ENCODE measurements at places on chromosomes 11 and 22. TPM values are rescaled to one million over a fixed set of nuclear protein-coding genes. Genes with fewer than 3 reads are reported as not detected.

Gene C1QTNF6
- total RNA-seq, result 14.8 TPM

Gene LINC01488
- not detected for total RNA-seq

DNA sequence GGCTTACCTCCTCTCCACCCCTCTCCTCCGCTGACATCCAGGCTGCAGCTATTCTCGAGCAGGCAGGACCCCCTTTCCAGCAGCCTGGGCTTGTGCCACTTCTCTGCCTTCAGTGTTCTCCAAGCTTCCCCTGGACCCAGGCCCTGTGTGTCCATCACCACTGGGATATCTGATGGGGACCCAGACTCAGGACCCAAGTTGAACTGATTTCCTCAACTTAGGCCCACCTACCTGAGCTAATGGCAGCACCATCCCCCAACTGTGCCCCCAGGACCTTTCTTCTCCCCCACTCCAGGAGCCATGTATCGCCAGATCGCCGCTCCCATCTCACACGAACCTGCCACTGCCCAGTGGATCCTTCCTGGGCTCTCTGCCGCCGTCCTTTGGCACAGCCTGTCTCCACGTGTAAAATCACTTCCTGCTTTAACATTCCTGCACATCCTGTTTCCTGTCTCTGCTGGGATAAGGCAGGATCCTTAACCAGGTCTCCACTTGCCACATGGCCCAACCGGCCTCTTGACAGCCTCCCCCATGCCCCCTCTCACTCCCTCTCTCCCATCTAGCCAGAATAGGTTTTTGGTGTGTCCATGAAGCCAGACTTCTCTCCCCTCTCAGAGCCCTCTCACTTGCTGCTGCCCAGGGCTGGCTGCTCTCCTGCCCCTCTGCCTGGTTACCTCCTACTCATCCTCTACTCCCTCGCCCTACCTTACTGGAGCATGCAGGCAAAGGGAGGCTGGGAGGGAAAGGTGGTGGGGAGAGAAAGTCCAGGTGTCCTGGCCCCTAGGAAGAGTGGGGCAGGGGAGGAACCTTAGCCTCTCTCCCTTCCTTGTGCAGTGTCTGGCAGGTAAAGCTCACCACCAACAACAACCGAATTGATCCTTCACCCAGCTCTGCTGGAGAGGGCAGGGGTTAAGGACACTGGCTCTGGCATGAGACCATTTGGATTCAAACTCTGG is 9.4 kb downstream of the SPATA19 start:
- H3K27me3 ChIP-seq, result no peaks in the 10 kb centered on the region
- H3K4me1 ChIP-seq, result no peaks in the 10 kb centered on the region
- H3K36me3 ChIP-seq, result no peaks in the 10 kb centered on the region
- H3K27ac ChIP-seq, result no peak overlapping the region

GRCh38 chr11:120197251-120197891 is 13.5 kb upstream of the OAF start:
- H3K27ac ChIP-seq, result no peak overlapping the region
- H3K27me3 ChIP-seq, result no peaks in the 10 kb centered on the region
- H3K36me3 ChIP-seq, result no peaks in the 10 kb centered on the region
- H3K4me3 ChIP-seq, result no peak overlapping the region

DNA sequence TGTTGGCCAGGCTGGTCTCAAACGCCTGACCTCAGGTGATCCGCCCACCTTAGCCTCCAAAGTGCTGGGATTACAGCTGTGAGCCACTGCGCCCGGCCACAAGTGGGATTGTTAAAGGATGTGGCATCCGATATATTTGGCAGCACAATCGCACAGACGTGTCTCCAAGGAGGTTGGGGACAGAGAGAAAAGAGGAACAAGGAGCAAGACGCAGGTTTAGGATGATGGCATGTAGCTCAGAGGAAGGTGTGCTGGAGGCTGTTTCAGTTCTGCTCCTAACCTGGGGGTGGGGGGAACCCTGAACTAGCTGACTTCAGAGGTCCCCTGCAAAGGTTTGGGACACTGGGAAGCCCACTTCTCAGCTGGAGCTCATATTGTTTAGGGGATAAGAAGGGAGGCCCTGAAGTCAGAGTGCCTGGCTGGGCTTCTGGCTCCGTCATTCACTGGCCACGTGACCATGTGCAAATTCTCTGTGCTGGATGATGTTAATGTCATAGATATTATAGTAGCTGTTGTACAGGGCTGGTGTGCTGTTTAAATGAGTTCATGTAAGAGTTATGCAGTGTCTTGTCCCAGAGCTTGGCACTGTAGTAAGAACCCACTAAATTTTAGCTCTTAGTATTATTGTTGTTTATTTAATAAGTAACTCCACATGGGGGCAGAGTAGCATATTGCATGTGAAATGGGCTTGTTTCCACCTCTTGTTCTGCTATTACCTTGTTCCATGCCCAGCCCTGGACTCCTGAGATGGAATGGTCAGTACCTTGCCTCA is 129.7 kb downstream of the ST3GAL4 start:
- no peak overlapping the region for H3K27ac ChIP-seq
- H3K27me3 ChIP-seq, result no peaks in the 10 kb centered on the region
- no peaks in the 10 kb centered on the region for H3K36me3 ChIP-seq
- no peak overlapping the region for H3K4me3 ChIP-seq

DNA sequence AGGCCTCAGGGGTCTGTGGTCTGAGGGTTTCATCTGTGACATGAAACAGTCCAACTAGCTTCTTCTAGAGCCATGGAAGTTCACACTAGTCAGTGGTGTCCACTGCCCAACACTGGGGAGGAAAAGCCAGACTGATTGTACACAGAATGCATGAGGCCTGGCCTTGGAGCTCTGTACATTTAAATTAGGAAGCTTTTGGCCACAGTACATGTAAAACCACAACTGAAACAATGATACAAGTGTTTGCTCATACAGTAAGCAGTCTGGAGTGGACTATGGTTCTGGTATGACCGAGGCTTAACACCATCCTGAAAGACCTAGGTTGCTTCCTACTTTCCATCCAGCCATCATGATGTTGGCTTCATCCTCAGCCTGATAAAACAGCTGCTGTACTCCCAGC is 73.8 kb upstream of the SESN3 start:
- H3K4me1 ChIP-seq, result no peaks in the 10 kb centered on the region
- H3K27ac ChIP-seq, result no peak overlapping the region
- H3K4me3 ChIP-seq, result no peak overlapping the region
- no peaks in the 10 kb centered on the region for H3K27me3 ChIP-seq
- no peak for DNase-seq
- H3K36me3 ChIP-seq, result no peaks in the 10 kb centered on the region

- no peaks in the 10 kb centered on the region for H3K27me3 ChIP-seq
- H3K4me1 ChIP-seq, result peaks cover 2% of the 10 kb centered on the region
- DNase-seq, result no peak
- H3K27ac ChIP-seq, result no peak overlapping the region
- no peak overlapping the region for H3K4me3 ChIP-seq
These were observed 29.7 kb upstream of the TMPRSS4 start for GRCh38 chr11:118046964-118047700.

Gene SYCE3
- 40.4 TPM for total RNA-seq

Gene TRIM51
- total RNA-seq, result not detected

Gene KCNK4
- total RNA-seq, result not detected

DNA sequence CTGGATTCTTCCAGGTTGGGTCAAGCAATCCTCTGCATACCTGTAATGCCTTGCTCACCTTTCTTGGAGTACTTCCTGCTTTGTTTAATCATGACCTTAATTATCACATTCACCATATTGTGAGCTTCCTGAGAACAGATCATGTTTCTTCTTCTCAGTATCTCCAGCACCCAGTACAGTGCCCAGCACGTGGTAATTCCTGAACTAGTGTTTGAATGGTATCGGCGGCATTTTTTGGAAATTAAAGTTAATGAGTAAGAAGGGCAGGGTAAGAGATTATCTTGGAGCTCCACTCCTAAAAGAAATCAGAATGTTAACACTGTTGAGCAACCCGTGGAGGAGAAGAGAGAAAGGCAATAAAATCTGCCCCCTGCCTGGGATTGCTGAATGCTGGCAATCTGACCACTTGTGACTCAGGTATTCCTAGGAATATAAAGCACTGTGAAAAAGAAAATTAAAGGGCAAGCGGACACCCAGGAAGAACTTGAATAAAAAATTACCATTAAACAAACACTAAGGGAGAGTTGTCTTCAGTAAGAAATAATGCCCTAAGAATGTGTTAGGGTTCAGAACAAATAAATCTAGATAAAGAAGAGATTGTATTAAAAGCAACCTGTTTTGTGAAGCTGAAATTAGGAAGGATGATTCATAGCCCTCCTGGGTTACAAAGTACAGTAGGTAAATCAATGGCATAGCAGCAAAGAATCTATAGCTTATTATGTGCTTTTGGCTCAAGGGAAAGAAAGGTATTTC is 92.9 kb downstream of the PDHX start:
- H3K36me3 ChIP-seq, result no peaks in the 10 kb centered on the region
- no peaks in the 10 kb centered on the region for H3K4me1 ChIP-seq
- no peak for DNase-seq

Gene TP53I11
- total RNA-seq, result 28.7 TPM

Gene OR6T1
- not detected for total RNA-seq

Gene HBD
- not detected for total RNA-seq

- H3K27me3 ChIP-seq, result no peaks in the 10 kb centered on the region
- H3K4me3 ChIP-seq, result peak overlapping the region; percentile 20
- no peaks in the 10 kb centered on the region for H3K4me1 ChIP-seq
- no peak overlapping the region for H3K27ac ChIP-seq
These were observed 1250.5 kb downstream of the BRD1 start for GRCh38 chr22:48577014-48577690.

DNA sequence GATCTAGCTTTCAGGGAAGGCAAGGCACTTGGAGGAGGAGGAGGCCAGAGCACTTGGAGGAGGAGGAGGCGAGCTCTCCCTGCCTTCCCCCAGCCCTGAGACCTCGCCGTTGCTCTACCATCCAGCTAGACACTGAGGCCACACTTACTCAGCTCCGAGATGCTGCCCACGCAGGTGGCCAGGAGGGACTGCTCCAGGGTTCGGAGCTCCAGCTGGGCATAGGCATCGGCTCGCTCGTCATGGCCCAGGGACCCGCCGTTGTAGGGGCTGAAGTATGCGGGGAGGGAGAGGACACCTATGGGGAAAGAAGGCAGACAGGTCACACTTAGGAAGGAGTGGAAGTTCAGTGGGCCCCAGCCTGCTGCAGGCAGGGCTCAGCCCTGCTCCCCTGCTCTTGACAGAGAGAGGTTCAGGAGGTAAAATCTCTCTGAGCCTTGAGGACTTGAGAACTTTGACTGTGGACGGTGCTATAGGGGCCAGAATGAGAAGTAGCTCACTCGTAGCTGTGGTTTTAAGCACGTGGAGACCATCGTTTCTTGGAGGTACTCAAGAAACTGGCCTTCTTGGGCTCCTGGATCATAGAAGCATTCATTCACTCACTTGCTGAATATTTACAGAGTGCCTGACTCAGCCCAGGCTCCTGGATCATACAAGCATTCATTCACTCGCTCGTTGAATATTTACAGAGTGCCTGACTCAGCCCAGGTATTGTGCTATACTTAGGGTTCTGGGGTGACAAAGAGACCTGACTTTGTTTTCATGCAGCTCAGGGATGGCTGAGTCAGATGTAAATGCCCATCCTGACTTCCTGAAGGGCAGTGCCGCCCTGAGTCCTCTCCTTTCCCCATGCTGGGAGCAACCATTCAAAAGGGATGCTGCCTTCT is 99.2 kb downstream of the NAT10 start:
- no peaks in the 10 kb centered on the region for H3K36me3 ChIP-seq
- H3K4me3 ChIP-seq, result no peak overlapping the region
- no peak for DNase-seq
- H3K27ac ChIP-seq, result no peak overlapping the region
- H3K27me3 ChIP-seq, result no peaks in the 10 kb centered on the region

DNA sequence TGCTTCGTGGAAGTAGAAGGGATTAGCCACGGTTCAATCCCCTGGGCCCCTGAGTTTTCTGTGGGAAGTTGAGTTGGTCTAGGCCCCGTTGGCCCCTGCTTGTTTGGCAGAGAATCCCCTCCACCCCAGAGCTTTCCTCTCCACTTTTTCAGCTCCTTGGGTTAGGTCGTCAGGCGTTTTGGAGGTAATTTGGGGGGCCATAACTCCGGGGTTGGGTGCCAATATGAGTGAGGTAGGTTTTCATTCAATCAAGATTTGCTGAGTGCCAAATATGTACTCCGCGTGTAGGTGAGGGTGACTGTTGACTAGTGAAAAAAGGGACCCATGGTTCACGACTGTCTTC is 590 bp downstream of the ATG13 start:
- H3K4me1 ChIP-seq, result peaks cover 5% of the 10 kb centered on the region
- H3K27ac ChIP-seq, result peak overlapping the region; percentile 86
- H3K27me3 ChIP-seq, result no peaks in the 10 kb centered on the region
- DNase-seq, result no peak
- no peaks in the 10 kb centered on the region for H3K36me3 ChIP-seq
- H3K4me3 ChIP-seq, result peak overlapping the region; percentile 92

Gene RGL4
- 5.3 TPM for total RNA-seq

DNA sequence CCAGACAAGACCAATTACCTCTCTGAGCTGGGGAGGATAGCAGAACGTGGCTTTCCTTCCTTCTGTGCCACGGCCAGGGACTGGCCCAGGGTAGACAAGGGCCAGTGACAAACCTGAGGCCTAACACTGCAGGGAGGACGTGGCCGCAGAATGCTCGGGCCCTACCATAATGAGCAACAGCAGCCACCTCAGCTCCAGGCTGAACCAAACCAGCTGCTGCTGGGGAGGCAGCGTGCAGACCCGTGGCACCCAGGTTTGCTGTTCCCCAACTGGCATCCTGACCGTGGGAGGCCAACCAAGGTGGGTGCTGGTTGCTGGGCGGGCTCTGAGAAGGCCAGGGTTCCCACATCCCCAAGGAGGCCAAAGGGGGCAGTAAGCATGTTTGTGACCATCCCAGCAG is 83.0 kb downstream of the MORC2 start:
- peaks cover 11% of the 10 kb centered on the region for H3K4me1 ChIP-seq
- H3K36me3 ChIP-seq, result no peaks in the 10 kb centered on the region
- H3K27me3 ChIP-seq, result no peaks in the 10 kb centered on the region
- no peak overlapping the region for H3K27ac ChIP-seq

- H3K27ac ChIP-seq, result no peak overlapping the region
- H3K4me1 ChIP-seq, result no peaks in the 10 kb centered on the region
- DNase-seq, result no peak
- no peak overlapping the region for H3K4me3 ChIP-seq
- no peaks in the 10 kb centered on the region for H3K36me3 ChIP-seq
These were observed 56.4 kb upstream of the SYN3 start for GRCh38 chr22:33114565-33114964.

GRCh38 chr11:7421136-7421535 is 64.2 kb upstream of the OLFML1 start:
- H3K27ac ChIP-seq, result no peak overlapping the region
- no peak overlapping the region for H3K4me3 ChIP-seq
- H3K36me3 ChIP-seq, result no peaks in the 10 kb centered on the region
- no peak for DNase-seq
- H3K4me1 ChIP-seq, result no peaks in the 10 kb centered on the region
- H3K27me3 ChIP-seq, result no peaks in the 10 kb centered on the region

Gene SERGEF
- 23.1 TPM for total RNA-seq
